NT2/D1 (cell line): ENCODE measurements at places on chromosomes 7 and 10.

DNA sequence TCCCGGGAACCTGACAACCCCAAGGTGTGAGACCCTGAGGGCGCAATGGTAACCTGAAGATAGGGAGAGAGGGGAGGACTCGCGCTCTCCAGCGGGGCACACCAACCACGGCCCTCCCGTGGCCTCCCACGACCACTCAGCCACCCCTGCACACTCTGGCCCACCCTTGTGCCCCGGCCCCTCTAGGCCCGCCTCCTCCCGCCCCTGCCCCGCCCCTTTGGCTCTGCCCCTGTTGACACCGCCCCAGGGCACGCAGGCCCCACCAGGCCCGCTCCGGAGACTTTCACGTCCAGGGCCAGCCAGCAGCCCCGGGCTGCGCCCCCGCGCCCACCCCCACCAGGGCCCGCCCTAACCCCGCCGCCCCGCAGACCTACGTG lies 10.9 kb downstream of the ATG9B start:
- no peak for DNase-seq

GRCh38 chr7:135169964-135170273 lies 588 bp downstream of the CYREN start:
- no peak for DNase-seq

DNA sequence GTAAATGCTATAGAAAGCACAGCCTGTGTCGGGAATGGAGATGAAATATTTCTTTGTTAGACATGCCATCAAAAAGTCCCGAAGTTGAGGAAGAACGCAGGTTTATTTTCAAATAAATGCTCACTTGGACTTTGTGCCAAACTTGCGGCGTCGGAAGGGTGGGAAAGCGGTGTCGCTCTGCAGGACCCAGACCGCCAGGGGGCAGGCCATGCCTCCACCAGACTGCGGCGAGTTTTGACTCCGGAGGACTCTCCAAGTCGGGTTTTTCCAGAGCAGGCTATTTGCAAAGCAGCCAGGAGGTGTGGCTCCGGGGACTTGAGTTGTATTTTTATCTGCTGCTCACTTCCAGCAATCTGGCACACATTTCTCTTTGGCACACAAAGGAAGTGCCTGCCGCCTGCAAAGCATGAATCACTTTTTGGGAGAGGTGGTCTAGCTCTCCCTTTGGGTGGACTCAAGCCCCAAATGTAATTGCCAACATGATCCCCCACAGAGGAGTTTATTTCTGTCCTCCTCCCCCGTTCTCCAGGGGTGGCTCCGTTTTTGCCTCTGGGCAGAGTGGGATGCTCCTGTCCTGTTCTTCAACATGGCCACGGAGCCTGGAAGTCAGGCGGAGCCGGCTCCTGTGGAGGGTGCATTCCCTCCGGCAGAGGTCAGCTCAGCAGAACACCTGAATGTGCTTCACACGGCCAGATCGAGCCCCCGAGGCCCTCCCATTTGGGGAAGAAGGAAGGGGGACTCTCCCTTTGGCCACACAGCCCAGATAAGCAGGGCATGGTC lies 82.3 kb upstream of the GPR26 start:
- peak; percentile 77 for DNase-seq

- no peak for DNase-seq
Observed at GRCh38 chr10:43598446-43598845, 7.8 kb upstream of the ZNF485 start.

DNA sequence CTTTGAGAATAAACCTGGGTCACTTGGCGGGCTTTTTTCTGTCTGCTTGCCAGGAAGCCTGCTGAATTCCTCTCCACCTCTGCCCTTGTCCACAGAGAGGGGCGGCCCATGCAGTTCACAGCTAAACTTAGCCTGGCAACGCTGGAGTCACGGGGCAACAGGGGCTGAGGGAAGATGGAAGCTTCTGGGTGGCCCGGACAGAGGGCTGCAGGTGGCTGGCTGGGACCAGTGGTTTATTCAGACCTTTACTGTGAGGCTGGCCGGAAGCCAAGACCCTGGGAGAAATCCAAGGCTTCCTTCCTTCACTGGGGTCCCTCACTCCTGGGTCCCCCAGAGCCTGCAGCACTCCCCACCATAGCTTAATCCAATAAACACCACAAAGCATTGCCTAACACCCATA lies 17.0 kb downstream of the ITPRIP start:
- DNase-seq, result no peak

DNA sequence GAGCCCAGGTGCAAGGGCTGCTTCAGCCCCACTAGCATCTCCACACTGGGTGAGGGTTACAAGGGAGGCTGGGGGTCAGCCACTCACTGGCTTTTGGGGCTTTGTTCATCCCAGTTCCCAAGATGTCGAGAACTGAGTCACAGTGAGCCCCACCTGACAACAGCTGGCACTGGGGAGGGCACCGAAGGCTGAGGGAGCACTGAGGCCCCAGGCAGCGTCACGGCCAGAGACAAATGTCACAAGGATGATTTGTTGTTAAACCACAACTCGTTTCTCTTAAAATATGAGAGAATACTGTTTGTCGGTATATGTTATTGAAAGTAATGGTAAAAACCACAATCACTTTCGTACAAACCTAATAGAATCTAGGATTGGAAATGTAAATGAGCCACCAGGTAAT lies 219.9 kb downstream of the CELF2 start:
- DNase-seq, result no peak

DNA sequence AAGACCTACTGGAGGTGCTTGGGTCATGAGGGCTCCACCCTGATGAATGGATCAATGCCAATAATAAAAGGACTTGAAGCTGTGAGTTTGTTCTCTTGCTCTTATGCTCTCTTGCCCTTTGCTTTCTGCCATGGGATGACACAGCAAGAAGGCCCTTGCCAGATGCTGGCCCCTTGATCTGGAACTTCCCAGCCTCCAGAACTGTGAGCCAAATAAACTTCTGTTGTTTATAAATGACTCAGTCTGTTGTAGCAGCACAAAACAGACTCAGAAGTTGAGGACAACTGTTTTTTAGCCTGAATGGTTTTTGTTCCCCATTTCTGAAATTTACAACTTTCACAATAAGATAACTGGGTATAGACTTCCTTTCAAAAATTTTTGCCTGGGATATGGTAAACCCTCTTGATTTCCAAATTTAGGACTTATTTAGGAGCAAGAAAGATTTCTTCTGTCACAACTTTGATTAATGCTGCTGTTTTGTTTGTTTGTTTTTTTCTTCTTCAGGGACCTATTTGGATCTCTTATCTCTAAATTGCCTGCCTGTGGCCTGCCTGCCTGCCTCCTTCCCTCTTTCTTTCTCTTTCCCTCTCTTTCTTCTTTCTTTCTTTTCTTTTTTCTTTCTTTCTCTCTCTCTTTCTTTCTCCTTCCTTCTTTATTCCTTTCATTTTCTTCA lies 12.1 kb downstream of the ENTPD1 start:
- no peak for DNase-seq

DNA sequence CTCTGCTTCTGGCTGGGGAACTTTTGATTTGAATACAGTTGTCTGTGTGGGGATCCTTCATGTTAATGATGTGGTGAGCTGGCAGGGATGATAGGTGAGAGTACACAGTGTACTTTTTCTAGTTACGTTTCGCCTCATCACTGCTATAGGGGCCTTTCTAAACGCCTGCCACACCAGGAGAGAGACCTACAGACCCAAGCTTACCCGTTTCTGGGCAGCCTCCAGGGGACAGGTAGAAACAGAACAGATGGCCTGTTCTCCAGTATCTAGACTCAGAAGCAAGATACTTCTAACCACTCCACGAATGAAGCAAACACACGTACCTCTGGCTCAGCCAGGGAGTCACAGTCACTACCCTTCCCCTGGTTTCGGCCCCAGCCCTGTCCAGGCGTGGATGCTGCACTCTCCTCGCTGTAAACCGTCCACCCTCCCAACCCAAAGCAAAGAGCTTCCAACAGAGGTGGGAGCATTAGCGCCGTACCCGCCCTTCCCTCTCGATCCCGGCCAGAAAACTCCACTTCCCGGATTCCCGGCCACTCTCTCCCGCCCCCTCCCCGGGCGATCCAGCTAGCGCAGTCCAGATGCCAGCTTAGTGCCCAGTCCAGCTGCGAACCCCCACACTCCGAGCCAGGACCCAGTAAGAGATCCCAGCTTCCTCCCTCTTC lies 1.2 kb downstream of the CCDC6 start:
- DNase-seq, result no peak

DNA sequence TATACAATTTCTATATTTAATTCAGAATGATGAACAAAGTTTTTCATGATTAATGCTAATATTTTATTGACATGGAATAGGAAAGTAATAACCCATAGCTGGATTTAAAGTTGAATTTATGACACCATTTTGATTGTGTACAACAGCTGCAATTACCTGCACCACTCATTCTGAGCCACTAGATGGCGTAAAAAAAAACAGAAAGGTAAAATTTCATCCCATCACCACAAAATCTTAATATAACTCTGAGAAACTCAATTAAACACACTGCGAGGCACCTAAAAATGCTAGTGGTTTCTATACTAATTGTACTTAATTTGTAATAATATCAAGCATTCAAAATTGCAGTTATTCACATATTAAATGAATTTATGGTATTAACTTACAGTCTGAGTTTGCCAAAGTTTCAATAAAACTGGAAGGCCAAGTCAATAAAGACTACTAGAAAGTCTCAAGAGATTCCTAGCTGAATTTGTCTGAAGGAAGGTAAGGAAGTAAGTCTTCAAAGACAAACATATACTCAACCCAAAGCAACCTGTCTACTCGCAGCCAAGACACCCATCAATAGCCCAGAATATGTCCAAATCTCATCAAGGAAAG lies 182.5 kb downstream of the SKAP2 start:
- DNase-seq, result no peak

DNA sequence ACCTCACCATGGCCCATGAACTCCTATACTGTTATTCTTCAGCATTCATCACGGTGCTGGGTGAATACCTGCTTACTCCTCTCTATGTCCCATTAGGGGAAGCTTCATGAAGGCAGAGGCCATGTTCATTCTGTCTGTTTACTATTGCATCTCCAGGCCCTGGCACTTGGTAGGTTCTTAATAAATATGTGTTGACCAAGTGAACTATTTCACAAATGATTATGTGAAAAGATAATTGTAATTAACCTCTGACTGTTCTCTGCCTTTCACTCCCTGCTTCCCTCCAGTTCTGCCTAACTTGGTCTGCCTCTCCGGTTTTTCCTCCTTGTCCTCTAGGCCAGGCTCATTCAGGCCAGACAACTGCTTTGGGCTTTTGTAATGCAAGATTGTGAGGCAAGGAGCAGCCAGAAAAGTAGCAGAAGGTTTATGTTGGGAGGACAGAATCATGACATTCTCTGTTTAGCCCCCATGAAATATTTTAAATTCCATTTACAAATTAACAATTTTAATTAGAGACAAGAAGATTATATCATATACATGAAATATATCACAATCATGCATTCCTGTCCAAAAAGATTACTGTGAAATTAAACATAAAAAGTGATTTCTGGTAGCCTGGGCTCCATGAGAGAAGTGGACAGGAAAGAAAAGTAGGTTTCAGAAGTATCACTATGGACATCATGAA lies 42.1 kb upstream of the PLXNA4 start:
- peak; percentile 52 for DNase-seq

DNA sequence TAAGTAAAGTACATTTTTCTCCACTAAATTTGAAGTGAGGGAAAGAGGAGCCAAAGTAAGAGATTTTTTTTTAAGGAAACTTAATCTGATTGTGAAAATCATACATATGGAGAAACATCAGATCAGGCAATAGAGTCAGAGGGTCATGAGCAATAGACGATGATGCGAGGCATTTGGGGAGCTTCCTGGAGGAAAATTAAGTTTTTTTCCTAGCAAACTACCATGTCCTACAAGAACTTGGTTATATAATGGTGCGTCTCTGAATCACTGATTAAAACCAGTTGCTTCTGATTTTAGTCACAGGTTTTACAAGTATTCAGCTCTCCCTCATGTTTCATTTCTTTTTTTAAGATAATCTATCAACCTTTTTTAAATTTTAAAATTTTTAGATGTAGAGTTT lies 52.1 kb upstream of the MTURN start:
- no peak for DNase-seq

- DNase-seq, result no peak
Observed at GRCh38 chr7:25495342-25496250, 267.3 kb upstream of the NPVF start.

DNA sequence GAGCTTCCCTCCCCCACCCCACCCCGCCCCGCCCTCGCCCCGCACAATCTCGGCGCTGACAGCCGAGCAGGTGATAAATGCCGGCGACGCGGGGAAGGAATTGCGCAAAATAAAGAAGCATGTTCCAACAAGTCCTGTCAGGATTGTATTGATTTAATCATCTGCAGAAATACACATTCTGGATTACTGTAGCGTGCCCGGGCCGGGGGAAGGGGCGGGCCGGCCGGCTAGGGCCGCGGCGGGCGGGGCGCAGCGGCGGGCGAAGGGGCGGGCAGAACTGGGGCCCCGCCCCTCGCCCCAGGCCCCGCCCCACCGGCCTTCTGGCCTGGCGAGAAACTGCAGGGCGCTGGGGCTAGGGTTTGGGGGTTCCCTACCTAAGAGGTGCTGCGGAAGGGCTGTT lies 88.9 kb upstream of the PAX2 start:
- DNase-seq, result no peak

DNA sequence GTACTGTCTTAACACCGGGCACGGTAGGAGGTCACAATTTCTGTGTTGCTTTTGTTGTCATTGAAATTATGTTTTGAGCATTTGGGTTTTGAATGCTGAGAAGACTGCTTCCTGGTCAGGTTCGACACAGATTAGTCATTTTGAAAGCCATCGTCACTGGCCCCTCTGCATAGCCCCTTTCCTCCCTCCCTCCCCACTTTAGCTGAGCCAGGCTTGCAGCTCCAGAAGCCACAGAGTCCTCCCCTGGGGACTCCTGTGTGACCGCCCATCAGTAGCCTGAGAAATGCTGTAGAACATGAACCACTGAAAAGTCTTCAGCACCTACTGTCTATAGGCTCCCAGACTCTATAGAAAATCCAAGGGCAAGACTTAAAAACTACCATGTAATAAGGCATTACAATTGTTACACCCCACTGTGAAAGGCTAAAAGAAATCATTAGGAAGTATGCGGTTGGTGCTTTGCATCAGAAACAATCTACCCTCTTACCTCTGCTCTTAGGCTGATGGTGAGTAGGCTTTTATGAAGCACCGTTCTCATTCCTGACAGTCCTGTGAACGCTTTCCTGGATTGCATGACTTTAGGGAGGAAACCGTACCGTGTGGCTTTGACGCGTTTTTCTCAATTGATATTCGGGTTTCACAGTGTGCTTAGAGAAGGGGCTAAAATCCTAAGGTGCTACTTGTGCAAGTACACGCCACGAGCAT lies 24.8 kb downstream of the JCAD start:
- DNase-seq, result peak; percentile 30

DNA sequence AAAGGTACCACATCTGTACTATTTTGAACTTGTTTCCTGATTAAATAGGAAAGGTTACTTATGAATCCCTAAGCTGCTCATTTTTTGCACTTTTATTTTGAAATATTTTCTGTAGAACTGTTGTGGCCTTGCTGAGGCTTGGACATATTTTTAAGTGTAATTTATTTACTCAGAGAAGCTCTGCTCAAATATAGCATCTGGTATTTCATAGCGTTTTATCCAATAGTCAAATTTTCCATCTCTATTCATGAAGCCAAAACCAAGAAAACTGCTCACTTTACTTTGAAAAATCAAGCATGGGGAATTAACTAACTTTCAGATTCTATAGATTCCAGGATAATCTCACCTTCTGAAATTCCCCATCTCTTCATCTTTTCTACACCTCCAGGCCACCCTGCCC lies 6.6 kb upstream of the FAM3C start:
- no peak for DNase-seq
